ENCODE measurements at places on chromosomes 2 and 18.

- no peak for DNase-seq
Observed at GRCh38 chr2:193693758-193694157, 1499.0 kb upstream of the TMEFF2 start.

- DNase-seq, result no peak
Observed at GRCh38 chr18:26383454-26384270, 157.4 kb downstream of the TAF4B start.

GRCh38 chr2:239621611-239622010, 220.8 kb upstream of the HDAC4 start:
- DNase-seq, result no peak

DNA sequence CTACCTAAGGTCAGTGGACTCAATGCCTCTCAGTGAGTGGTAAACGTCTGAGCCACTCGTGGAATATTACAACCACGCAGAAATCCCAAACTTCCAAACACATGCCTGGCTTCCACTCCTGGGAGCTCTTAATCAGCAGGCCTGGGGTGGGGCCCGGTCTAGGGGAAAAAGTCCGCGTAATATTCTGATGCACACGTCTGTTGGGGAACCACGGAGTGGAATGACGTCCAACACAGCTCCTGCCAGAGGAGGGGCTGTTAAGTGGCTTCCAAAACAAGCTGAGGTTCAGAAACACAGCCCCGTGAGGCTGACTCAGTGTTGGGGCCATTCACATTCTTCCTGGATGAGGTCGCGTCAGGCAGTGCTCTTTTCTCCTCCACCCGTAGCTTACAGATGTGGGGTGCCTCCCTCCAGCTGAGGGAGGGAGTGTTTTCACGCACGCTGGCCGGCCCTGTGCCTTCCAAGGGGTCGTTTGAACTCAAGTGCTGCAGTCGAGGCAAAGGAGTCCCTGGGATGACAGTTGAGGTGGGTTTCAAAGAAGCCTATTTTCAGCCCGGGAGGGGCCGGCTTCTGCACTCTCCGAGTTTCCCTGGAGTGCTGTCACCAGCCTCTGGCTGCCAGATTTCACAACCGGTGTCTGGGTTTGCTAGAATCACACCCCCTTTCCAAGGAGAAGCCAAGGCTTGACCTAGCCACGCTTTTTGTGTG, 73.1 kb downstream of the ACKR3 start:
- peak; percentile 37 for DNase-seq

GRCh38 chr2:112185131-112185530, 46.9 kb downstream of the FBLN7 start:
- no peak for DNase-seq

- no peak for DNase-seq
Observed at GRCh38 chr18:10442551-10442971, 11.9 kb upstream of the APCDD1 start.

DNA sequence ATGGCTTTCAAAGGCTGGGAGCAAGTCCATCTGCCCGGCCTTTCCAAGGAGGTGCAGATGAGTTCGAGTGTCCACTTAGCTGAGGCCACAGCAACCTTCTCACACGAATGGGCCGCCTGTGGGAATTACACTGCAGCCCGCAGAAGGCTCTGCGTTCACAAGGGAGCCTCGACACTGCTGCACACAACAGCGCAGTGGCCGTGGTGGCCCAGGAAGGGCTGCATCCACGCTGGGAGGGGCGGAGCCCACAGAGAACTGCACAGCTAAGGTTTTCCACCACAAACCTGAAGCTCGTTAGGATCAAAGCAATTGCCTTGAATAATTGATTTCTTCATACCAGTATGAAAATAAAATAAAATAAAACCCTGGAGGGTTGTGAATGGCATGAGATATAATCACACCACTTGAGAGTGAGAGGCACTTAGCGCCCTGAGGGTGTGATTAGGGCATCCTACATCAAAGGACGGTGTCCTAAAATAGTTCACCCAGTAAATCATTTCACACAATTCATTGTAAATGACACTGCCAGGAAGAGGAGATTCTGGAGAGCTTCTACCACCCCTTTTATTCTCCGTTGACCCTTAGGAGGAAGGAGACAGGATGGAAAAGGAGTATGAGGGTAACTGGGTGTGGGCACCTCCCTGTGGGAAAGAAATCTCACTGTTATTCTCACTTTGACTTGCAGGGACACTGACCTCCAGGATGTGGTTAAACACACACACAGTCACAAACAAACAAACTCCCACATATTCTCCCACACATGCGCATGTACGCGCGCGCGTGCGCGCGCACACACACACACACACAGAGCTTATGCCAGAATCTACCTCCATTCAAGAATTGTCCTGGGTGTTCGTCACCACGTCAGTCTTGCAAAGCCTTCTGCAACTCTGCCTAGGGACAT, 256.6 kb upstream of the ID2 start:
- no peak for DNase-seq

GRCh38 chr2:62467475-62468321, 38.3 kb downstream of the TMEM17 start:
- DNase-seq, result no peak

GRCh38 chr18:26813043-26813442, 52.5 kb downstream of the AQP4 start:
- no peak for DNase-seq

- no peak for DNase-seq
Observed at GRCh38 chr2:226850024-226850423, 14.2 kb downstream of the RHBDD1 start.

- DNase-seq, result no peak
Observed at GRCh38 chr2:106664669-106665068, 177.5 kb downstream of the CD8B2 start.

GRCh38 chr2:4354678-4355077, 651.3 kb downstream of the DCDC2C start:
- DNase-seq, result no peak

GRCh38 chr2:55917117-55917516, 6.5 kb downstream of the EFEMP1 start:
- no peak for DNase-seq

DNA sequence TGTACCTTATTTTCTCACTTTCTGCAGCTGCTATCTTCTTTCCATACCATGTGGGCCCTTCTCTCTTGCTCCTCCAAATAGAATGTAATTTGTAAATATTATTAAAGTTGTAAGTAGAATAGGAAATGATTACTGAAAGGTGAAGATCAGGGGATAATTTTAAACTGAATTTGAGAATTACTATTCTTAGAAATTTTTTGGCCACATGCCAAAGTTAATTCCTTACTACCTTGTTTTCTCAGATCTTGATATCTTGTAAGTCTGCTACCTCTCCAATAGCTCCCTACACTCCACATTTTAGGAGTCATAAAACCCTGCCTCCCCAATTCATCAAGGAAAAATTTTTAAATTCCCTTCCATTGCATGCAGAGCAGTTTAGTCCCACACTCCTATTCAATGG, 442.7 kb downstream of the SATB2 start:
- DNase-seq, result no peak

- no peak for DNase-seq
Observed at GRCh38 chr18:78736015-78736690, 243.5 kb upstream of the SALL3 start.
